ENCODE measurements at places on chromosomes 1 and 21.

DNA sequence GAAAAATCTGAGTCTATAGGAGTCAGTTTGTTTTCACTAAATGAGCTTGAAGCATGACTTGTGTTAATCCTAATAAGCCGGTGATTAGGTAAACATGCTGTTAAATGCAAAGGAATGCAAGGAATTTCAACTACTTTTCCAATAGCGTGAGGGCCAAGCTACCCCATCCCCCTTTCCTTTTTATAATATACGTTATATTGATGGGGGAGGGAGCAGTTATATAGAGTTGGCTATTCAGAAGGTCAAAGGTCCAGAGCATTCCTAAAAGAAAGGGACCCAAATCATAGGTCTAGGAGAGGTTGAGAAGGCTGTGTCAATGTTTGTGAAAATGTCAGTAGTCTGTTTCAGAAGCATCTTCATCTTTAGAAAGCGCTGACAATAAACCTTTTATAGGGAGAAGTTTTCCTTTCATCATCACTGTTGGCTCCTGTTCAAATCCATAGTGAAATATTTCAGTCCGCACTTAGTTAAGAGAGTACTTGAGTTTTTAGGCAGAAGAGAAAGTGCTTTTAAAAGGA lies 3.8 kb downstream of the CCN1 start:
- DNase-seq, result no peak

- no peak for DNase-seq
Observed at GRCh38 chr1:190353538-190354101, 124.0 kb downstream of the BRINP3 start.

GRCh38 chr1:232622981-232623380 lies 7.0 kb downstream of the SIPA1L2 start:
- DNase-seq, result no peak

- DNase-seq, result no peak
Observed at GRCh38 chr1:52658795-52659194, 25.8 kb downstream of the SHISAL2A start.

- no peak for DNase-seq
Observed at GRCh38 chr1:155003766-155004351, 1.3 kb downstream of the ZBTB7B start.

- no peak for DNase-seq
Observed at GRCh38 chr1:84862810-84863251, 30.2 kb downstream of the LPAR3 start.

GRCh38 chr1:48673332-48674105 lies 103.2 kb downstream of the BEND5 start:
- DNase-seq, result no peak

DNA sequence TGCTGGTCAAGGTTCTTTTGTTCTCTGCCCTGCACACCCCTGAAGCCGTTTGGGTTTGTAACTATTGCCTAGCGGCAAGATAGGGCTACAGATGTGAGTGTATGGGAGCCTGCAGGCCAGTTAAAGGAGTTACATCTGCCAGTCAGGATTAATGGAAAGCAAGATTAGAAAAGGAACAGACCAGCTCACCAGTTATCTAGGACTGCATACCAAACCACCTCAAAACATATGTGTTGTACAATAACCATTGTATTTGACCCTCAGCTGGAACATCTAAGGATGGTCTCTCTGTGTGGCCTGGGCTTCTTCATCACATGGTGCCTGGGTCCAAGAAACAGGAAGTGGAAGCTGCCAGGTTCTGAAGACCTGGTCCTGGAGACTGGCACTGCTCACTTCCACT lies 52.5 kb upstream of the FBXO28 start:
- DNase-seq, result no peak

GRCh38 chr1:212879947-212880690 lies 22.0 kb downstream of the FLVCR1 start:
- DNase-seq, result no peak

DNA sequence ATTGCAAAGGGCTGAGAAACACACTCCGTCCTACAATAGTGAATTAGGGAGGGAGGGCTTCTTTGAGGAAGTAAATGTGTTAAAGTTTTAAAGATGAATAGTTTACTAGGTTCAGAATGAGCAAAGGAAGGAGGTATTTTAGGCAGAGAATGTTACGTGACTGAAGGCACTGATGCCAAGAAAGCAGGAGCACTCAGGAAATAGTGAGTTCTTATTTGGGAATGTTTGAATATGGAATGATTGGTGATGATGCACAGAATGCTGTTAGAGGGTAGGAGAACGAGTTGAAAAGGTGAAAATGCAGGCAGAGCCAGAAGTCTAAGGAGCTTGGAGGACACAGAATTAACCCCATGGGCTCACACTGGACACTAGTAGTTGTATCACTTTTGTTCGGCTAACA lies 108.0 kb downstream of the NRIP1 start:
- no peak for DNase-seq

GRCh38 chr1:157771661-157772425 lies 5.1 kb downstream of the FCRL2 start:
- DNase-seq, result no peak

DNA sequence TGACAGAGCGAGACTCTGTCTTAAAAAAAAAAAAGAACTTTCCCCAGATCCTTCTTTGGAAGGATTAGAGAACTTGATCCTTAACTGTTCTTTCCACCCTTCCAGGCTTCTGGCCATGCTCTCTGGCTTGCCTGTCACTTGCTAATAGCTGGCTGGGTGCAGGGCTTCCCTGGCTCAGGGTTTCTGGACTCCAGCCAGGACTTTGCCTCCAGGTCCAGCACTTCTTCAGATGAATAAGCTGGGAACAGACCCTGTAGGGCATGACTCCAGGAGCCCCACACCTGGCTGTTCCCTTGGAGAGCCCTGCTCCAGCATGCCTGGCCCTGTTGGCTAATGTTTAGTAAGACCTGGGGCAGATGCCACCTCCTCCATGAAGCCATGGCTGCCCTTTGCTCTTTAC lies 3.3 kb upstream of the NT5C1A start:
- peak; percentile 67 for DNase-seq

DNA sequence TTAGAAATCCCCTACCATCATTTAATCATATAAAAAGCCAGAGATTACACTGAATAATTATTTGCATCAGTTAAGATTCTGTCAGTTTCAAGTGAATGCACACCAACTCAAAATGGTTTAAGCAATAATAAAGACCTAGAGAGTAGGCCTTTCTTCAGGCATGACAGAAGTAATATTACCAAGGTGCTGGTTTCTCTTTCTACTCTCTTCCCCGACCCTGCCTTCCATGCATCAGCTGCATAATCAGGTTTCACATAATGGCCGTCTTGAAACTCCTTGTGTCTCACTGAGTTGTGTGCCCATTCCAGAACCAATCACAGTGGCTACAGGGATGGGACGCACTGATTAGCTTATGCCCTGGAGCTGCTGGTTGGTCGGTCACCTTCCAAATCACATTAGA lies 103.5 kb upstream of the SERTAD4 start:
- DNase-seq, result no peak

DNA sequence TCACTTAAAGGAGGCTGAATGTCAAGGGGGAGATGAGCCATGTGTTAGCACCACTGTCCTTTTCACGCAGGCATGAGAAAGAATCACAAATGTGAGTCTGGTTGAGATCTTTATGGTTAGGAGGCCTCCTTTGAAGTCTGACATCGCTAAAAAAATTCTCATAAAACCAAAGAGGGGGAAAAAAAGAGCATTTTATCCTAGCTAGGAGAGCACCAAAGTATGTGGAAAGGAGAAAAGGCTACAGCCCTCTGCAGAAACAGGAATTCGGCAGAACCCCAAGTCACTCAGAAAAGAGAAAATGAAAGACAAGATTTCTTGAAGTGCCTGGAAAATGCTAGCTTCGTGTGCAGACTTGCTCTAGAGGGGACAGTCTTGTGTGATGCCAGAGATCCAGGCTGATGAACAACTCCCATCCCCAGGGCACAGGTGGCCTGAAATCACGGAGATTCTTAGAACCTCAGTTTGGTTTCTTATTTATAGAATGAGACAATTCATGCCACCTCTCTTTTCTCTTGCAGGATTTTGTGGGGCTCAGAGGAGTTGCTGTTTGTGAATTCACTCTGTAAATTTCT lies 61.5 kb downstream of the RUNX1 start:
- no peak for DNase-seq

GRCh38 chr21:28509031-28509430 lies 483.6 kb downstream of the LTN1 start:
- no peak for DNase-seq

- DNase-seq, result no peak
Observed at GRCh38 chr1:44575396-44575795, 98.9 kb downstream of the TMEM53 start.

DNA sequence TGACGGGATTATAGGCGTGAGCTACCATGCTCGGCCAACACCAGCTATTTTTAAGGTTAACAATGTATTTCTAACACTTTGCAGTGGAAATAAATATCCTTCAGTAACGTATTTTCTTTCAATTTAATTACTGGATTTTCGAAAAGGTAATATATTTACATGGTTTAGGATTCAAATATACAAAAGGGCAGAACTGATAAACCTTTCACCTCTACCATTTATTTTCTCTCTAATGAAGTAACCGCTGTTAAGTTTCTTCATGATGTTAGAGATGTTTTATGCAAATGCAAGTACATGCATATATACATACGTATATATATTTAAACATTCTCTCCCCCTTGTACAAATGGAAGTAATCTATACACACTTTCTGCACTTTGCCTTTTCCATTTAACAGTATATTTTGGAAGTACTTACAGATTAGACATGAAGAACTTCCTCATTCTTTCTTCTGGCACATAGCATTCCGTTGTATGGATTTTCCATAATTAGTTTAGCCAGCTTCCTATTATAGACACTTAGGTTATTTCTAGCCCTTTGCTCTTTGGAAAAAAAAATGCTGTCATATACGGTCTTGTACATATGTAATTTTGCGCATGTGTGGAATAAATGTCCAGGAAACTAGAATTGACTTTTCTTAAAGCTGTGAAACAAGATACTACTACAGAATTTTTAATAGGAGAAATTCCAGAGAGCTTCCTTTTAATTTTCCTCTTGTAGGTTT lies 14.9 kb upstream of the HJV start:
- no peak for DNase-seq

- DNase-seq, result no peak
Observed at GRCh38 chr1:170041423-170042192, 32.9 kb downstream of the KIFAP3 start.

DNA sequence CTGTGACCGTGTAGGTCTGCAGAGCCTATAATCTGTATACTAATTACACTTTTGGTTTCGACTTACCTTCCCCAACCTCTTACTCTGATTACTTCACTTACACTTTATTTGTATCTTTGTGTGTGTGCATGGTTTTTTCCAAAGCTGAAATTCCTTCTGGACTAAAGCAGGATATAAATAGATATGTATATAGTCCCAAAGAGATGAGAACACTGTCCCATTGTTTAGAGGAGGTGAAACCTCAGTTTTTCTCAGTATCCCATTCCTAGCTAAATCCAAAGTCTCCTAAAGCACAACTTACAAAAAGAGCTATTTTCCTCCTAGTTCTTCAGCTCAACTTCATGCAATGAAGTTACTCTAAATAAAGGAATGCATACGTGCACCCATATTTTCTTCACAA lies 442.2 kb downstream of the SMYD3 start:
- DNase-seq, result no peak

DNA sequence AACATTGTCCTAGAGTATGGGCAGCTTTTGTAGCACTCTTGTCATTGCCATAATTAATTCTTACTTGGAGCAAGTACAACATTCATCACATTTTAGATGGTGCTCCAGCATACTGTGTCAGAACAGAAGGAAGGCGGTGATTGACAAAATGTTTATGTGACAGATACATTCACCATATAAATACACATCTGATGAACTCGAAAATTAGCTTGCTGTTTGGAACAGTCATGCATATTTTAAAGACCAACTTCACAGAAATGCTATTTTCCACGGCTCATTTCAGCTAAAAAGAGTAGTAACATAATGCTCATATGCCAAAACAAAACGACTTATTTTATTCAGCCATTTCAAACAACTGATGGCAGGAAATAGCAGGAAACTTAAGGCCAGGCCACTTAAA lies 302.7 kb downstream of the MRPL39 start:
- no peak for DNase-seq

DNA sequence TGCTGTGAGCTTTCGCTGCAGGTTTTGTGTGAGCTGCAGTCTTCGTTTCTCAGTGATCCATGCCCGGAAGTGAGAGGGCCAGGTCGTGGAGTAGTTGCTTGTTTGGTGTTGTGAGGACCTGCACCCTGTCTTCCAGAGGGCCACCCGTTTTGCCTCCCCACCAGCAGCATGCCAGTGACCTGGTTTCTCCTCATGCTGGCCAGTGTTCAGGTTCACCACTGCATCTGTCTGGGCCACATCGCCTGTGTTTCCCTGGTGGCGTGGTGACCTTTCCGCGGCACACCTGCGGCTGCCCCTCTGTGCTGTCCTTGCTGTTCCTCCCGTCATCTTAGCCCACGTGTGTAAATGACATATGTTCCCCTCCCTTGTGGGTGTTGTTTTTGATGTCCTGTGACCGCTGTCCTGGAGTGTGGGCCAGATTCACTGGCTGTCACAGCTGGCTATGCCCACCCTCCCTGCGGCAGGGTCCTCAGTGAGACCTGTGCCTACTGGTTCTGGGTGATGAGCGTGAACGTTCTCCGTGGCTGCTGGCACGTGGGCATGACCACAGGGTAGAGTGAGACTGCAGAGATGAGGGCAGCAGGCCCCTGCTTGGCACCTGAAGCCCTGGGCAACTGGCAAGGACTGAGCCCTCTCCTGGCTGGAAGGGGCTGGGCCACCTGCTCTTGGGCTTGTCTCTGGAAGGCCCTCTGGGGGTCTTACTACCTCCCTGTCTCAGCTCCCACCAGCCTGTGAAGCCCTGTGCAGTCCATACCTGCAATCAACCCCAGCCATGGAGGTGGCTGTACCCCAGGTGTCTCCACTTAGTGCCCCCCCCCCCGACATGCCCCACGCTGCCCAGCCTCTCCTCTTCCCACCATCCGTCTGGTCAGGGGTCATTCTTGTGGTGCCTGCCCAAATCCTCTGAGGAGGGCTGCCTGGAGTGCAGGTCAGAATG lies 7.3 kb downstream of the IBA57 start:
- DNase-seq, result no peak

- DNase-seq, result no peak
Observed at GRCh38 chr1:198671136-198671535, 32.3 kb downstream of the PTPRC start.

DNA sequence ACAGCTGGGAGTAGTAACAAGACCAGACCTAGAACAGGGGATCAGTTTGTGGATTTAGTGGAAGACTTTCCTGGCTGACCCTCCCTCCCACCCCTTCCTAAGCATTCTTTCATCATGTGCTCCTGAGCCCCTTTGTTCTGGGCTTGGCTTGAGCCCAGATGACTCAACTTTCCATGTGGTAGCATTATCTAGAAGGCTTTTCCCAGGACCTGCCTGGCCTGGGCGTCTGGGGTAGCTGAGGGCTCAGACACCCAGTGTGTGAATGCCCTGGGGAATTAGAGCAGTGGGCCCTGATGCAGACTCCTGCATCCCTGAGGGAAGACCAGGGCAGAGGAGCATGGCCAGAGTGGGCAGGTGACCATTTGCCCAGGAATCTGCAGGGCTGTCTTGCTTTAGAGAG lies 44.1 kb upstream of the TSPAN2 start:
- DNase-seq, result no peak

Data from BE2C (cell line).